ENCODE measurements at places on chromosomes 16 and 17.

DNA sequence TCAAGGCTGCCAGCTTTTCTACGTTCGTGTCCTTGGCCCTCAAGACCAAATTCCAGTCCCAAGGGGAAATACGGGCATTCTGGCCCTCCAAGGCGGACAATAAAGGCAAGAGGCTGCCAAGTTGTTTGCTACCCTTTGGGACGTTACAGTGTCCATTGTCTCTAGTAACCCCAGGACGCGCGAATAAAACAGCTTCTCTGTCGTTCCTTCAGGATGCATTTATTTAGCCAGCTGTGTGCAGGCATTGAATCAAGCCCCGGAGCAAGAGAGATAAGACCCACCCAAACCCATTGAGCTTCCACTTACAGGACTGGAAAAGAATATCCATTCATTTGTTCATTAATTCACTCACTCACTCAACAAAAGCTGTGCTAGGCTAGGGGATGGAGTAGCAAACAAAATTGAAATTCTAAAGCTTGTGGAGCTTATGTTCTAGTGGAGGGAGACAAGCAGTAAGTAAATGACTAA, 656 bp downstream of the MRPL58 start:
- peak overlapping the region; percentile 82 for H3K4me3 ChIP-seq
- H3K27me3 ChIP-seq, result no peaks in the 10 kb centered on the region
- peaks cover 10% of the 10 kb centered on the region for H3K4me1 ChIP-seq
- DNase-seq, result no peak
- H3K27ac ChIP-seq, result peak overlapping the region; percentile 88

DNA sequence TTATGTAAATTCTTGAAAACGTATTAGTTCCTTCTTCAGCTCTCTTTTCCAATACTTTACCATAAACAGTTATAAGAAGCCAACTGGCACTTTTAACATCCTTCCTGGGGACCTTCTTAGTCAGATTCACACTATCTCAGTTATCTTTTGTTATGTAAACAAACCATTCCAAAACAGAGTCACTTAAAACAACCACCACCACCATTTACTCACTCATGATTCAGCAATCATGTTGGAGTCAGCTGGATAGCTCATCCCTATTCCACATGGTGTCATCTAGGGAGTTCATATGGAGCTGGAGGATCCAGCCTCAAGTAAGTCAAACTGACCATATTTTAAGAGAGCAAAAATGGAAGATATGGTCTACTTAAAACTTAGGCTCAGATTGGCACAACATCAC, 240.3 kb upstream of the IRX3 start:
- H3K4me1 ChIP-seq, result 0 out of 2 replicates have a peak, but pooled peaks cover 4% of the 10 kb centered on the region
- H3K27ac ChIP-seq, result no peak overlapping the region
- no peaks in the 10 kb centered on the region for H3K27me3 ChIP-seq
- no peaks in the 10 kb centered on the region for H3K36me3 ChIP-seq
- DNase-seq, result peak; percentile 79

GRCh38 chr17:81837641-81838040, 2.8 kb upstream of the PPP1R27 start:
- no peaks in the 10 kb centered on the region for H3K36me3 ChIP-seq
- peak; percentile 39 for DNase-seq
- no peaks in the 10 kb centered on the region for H3K4me1 ChIP-seq
- H3K27me3 ChIP-seq, result no peaks in the 10 kb centered on the region
- no peak overlapping the region for H3K4me3 ChIP-seq

- H3K4me1 ChIP-seq, result peaks cover 22% of the 10 kb centered on the region
- H3K36me3 ChIP-seq, result no peaks in the 10 kb centered on the region
- H3K27me3 ChIP-seq, result no peaks in the 10 kb centered on the region
- H3K27ac ChIP-seq, result peak overlapping the region; percentile 50
These were observed 56.9 kb upstream of the TEKT3 start for GRCh38 chr17:15398291-15398690.

DNA sequence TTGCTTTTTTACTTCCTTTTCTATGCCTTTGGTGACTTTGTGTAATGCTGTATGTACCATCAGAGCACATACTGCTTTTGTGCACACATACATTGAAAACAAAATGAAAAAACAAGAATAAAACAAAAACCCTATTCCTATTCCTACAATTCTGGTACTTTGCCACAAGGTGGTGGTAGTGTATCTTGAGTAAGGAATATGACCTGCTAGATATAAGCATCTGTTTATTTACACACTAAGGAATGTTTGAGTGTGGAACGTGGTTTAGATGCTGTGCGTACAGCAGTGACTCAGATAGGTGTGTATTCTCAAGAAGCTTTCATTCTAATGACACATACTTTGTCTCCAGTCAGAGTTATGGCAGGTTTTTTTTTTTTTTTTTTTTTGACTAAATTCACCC, 606.2 kb downstream of the WWOX start:
- H3K4me1 ChIP-seq, result no peaks in the 10 kb centered on the region
- no peak overlapping the region for H3K4me3 ChIP-seq
- no peak overlapping the region for H3K27ac ChIP-seq
- no peaks in the 10 kb centered on the region for H3K36me3 ChIP-seq
- no peak for DNase-seq
- H3K27me3 ChIP-seq, result no peaks in the 10 kb centered on the region

GRCh38 chr16:58422809-58423208, 30.5 kb downstream of the GINS3 start:
- 0 out of 2 replicates have a peak, but pooled peaks cover 3% of the 10 kb centered on the region for H3K4me1 ChIP-seq
- H3K4me3 ChIP-seq, result no peak overlapping the region
- no peaks in the 10 kb centered on the region for H3K36me3 ChIP-seq
- H3K27me3 ChIP-seq, result peaks cover 9% of the 10 kb centered on the region
- DNase-seq, result no peak

GRCh38 chr16:15970202-15970601, 20.8 kb downstream of the ABCC1 start:
- no peaks in the 10 kb centered on the region for H3K27me3 ChIP-seq
- H3K4me3 ChIP-seq, result no peak overlapping the region
- H3K4me1 ChIP-seq, result peaks cover 16% of the 10 kb centered on the region

DNA sequence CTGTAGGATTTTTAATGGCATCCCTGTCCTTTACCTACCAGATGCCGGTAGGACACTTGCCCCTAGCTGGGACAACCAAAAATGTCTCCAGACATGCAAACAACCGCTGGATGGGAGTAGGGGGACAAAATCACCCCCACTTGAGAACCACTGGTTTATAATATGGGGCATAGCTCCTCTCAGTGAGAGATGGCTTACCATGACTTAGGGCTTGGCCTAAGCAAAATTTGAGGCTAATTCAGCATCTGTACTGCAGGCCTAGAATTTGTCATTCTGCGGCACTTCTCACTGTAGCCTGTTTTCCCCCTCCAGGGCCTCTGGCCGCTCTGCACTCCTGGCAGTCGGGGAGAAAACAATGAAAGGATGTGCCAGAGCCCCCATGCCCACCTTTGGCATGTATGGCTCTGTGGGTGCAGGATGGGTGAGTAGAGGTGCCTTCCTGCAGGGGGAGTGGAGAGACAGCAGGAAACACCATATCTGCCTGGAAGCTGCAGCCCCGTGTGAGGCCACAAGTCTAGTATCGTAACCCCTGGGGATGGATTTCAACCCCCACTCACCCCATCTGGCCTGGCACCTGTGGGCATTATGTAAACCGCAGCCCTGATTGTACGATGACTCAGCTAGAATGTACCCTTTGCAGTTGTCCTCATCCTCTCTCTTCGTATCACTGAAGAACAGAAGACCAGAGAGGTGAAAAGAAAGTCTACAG, 268.1 kb downstream of the SOX9 start:
- no peak overlapping the region for H3K27ac ChIP-seq
- no peak for DNase-seq
- no peaks in the 10 kb centered on the region for H3K27me3 ChIP-seq
- H3K4me3 ChIP-seq, result no peak overlapping the region
- no peaks in the 10 kb centered on the region for H3K36me3 ChIP-seq

DNA sequence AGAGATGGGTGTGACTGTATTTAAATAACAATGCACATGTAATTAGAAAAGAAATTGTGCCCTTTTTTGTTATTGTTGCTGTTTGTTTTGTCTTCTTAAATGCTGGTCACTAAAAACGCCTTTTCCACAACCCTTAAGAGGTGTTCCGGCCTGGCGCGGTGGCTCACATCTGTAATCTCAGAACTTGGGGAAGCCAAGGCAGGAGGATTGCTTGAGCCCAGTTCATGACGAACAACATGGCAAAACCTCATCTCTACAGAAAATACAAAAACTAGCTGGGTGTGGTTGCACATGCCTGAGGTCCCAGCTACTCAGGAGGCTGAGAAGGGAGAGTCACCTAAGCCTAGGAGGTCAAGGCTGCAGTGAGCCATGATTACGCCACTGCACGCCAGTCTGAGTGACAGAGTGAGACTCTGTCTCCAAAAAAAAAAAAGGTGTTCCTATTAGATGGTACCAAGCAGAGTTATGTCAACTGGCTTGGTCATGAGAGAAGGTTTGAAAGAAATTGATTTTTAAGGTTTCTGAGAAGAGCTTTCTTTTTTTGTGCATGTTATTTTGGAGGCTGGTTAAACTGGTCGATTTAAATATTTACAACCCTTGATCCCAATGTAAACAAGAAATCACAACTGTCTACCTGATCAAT, 23.5 kb upstream of the RFFL start:
- H3K27me3 ChIP-seq, result no peaks in the 10 kb centered on the region
- peaks cover 31% of the 10 kb centered on the region for H3K4me1 ChIP-seq
- no peak overlapping the region for H3K4me3 ChIP-seq
- H3K36me3 ChIP-seq, result no peaks in the 10 kb centered on the region

- no peaks in the 10 kb centered on the region for H3K27me3 ChIP-seq
- H3K4me3 ChIP-seq, result no peak overlapping the region
- H3K4me1 ChIP-seq, result no peaks in the 10 kb centered on the region
- no peak overlapping the region for H3K27ac ChIP-seq
These were observed 356.7 kb downstream of the SOX9 start for GRCh38 chr17:72477491-72477890.

DNA sequence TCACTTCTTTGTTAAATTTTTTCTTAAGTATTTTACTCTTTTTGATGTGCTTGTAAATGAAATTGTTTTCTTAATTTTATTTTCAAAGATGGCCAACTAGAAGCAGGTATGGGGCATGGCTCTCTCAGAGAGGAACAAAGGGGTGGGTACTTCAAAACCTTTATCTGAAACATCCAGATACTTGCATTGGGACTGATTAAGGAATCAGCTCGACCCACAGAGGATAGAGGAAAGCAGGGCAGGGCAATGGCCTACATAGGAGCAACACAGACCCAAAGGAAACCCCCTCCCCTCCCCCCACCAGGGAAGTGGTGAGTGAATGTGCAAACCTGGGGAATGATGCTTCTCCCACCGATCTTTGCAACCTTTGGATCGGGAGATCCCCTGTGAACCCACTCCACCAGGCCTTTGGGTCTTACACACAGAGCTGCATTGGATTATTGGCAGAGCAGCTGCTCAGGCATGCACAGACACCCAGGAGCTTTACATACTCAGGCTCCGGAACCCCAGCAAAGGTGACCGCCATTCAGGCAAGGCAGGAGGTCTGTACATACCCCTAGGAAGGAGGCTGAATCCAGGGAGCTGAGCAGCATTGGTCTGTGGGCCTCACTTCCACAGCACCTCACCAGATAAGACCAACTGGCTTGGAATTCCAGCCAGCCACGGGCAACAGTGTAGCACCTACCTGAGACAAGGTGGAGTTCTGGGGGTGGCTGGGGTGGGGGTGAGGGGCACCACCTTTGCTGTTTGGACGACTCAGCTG, 3.0 kb upstream of the CCR7 start:
- H3K4me1 ChIP-seq, result no peaks in the 10 kb centered on the region
- H3K27me3 ChIP-seq, result peaks cover 30% of the 10 kb centered on the region
- H3K4me3 ChIP-seq, result no peak overlapping the region
- H3K27ac ChIP-seq, result no peak overlapping the region

DNA sequence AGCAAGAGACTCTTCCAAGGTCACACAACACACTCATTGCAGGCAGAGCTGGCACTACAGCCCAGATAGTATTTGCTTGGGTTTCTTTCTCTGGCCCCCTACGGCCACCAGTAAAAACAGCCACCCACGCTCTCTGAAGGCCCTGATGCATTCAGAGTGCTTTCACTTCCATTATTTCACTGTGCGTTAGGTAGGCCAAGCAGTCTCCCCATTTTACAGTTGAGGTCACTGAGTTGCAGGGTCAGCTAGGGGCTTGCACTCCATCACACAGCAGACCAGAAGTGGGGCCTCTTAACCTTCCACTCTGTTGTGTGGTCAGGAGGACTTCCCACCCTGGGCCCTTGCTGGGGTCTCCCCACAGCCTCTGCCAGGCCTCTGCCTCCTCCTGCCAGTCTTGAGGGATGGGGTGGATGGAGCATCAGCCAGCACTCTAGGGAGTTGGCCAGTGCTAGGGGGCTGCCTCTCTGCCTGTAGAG, 2.5 kb downstream of the TBX21 start:
- no peak overlapping the region for H3K4me3 ChIP-seq
- no peak overlapping the region for H3K27ac ChIP-seq
- no peaks in the 10 kb centered on the region for H3K36me3 ChIP-seq
- peaks cover 43% of the 10 kb centered on the region for H3K27me3 ChIP-seq

GRCh38 chr16:10282367-10282766, 100.1 kb upstream of the GRIN2A start:
- no peak overlapping the region for H3K4me3 ChIP-seq
- no peaks in the 10 kb centered on the region for H3K4me1 ChIP-seq
- H3K36me3 ChIP-seq, result no peaks in the 10 kb centered on the region
- H3K27ac ChIP-seq, result no peak overlapping the region
- no peak for DNase-seq
- H3K27me3 ChIP-seq, result no peaks in the 10 kb centered on the region

DNA sequence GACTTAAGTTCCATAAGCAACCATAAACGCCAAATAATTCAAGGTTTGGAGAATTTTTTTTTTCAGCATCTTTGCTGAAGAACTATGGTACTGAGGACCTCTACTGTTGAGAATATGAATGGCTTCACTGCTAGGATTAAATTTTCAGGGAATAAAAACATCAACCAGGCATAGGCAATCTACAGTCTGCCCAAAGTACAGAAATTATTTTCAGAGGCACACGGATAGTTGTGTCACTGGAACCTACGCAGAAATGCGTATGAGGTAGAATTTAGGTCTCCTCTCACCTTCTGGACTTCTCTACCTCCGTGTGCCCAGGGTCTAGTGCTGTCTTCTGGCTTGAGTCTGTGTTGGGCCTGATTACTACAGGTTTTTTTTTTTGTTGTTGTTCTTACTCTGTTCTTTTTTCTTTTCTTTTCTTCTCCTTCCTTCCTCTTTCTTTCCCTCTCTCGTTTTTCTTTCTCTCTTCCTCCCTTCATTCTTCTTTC, 39.7 kb downstream of the NACA2 start:
- peak; percentile 70 for DNase-seq
- H3K4me3 ChIP-seq, result no peak overlapping the region
- H3K27ac ChIP-seq, result no peak overlapping the region
- no peaks in the 10 kb centered on the region for H3K4me1 ChIP-seq
- H3K27me3 ChIP-seq, result peaks cover 57% of the 10 kb centered on the region
- H3K36me3 ChIP-seq, result no peaks in the 10 kb centered on the region

GRCh38 chr17:40560592-40561293, 4.5 kb downstream of the CCR7 start:
- H3K36me3 ChIP-seq, result no peaks in the 10 kb centered on the region
- H3K4me3 ChIP-seq, result peak overlapping the region; percentile 50

DNA sequence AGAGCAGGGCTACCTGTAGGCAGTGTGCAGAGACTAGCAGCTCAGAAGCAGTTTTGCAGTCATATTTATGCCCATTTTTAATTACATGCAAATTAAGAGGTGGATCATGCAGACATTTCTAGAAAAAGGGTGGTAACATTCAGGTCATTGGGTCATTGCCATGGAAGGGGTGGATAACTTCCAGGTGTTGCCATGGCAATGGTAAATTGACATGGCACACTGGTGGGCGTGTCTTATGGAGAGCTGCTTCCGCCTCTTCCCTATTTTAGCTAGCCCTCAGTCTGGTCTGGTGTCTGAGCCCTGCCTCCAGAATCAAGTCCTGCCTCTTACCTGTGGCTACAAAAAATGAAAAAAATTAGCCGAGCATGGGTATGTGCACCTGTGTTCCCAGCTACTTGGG, 2.8 kb upstream of the DNAI2 start:
- no peak for DNase-seq
- H3K36me3 ChIP-seq, result no peaks in the 10 kb centered on the region
- H3K4me1 ChIP-seq, result no peaks in the 10 kb centered on the region
- H3K4me3 ChIP-seq, result no peak overlapping the region
- no peak overlapping the region for H3K27ac ChIP-seq
